ENCODE measurements at places on chromosomes 3 and 15. TPM values are rescaled to one million over a fixed set of nuclear protein-coding genes. Genes with fewer than 3 reads are reported as not detected.

CIAO2A gene
- 41.2 TPM for polyA plus RNA-seq

SRGAP3 gene
- 0.75 TPM for polyA plus RNA-seq

- DNase-seq, result no peak
Observed at GRCh38 chr3:192409838-192410683, 317.3 kb downstream of the FGF12 start.

DNA sequence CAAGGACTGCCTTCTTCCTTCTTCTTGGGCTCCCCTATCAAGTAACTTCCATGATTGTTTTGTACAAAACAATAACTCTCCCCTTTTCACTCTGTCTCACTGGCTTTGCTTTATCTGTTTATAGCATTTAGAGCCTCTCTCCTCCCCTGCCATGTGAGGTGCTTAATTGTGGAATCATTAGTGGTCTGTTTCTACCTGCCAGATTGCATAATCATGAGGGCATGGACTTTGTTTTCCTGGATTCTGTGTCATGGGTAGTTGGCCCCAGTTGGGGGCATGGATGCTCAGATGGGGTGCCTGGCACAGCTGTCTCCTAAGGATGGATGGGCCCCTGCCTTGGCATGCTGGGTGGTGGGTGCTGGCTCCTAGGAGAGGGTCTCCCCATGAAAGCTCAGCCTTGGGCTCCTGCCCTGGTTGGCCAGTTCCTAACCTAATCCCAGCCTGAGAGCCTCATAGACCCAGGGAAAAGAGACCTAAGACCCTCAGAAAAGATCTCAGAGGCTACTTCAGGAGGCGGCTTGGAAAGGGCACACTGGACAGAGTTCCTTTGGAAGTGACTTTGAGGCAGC lies 8.0 kb upstream of the CTXND1 start:
- DNase-seq, result no peak

DNA sequence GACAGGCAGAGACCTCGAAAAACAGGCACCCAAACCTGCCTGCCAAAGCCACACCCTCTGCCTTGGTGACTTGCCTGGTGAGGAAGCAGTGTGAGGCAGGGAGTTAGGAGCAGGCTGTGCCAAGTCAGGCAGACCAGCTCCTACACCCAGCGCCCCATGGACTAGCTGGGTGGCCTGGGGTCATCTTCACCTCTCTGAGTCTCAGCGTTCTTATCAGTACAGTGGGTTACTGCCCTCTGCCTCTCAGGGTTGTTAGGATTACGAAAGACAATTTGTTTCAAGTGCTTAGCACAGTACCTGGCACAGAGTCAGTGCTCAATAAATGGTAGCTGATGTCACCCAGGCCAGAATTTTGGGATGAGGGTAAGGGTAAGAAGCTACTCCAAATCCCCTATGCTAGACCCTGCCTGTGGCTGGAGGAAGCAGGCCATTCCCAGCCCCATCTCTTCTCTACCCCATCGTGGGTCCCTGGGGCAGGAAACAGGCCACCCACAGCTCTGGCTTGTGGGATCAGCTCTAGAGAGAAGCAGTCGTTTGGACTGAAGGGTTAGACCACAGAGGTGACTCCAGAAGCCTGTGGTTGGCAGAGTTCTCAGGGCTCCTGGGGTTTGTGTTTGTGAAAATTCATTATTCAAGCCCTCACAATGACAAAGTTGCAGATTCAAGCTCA lies 10.1 kb downstream of the SLC51B start:
- DNase-seq, result no peak

- no peak for DNase-seq
Observed at GRCh38 chr3:167991213-167991612, 104.5 kb downstream of the GOLIM4 start.
